ENCODE measurements at places on chromosomes 7 and 10.

GRCh38 chr10:21510241-21511094, 15.0 kb downstream of the SKIDA1 start:
- DNase-seq = no peak

GRCh38 chr10:114674346-114674745, 16.3 kb upstream of the ABLIM1 start:
- DNase-seq = no peak

DNA sequence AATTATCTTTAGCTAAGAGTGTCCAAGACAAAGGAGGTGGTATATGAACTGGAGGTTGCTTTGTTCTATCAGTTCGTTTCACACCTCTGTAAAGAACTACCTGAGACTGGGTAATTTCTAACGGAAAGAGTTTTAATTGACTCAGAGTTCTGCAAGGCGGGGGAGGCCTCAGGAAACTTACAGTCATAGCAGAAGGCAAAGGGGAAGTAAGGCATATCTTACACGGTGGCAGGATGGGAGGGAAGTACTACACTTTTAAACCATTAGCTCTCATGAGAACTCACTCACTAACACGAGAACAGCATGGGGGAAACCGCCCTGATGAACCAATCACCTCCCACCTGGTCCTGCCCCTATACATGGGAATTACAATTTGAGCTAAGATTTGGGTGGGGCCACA, 1202.3 kb upstream of the LRRTM3 start:
- DNase-seq = no peak

DNA sequence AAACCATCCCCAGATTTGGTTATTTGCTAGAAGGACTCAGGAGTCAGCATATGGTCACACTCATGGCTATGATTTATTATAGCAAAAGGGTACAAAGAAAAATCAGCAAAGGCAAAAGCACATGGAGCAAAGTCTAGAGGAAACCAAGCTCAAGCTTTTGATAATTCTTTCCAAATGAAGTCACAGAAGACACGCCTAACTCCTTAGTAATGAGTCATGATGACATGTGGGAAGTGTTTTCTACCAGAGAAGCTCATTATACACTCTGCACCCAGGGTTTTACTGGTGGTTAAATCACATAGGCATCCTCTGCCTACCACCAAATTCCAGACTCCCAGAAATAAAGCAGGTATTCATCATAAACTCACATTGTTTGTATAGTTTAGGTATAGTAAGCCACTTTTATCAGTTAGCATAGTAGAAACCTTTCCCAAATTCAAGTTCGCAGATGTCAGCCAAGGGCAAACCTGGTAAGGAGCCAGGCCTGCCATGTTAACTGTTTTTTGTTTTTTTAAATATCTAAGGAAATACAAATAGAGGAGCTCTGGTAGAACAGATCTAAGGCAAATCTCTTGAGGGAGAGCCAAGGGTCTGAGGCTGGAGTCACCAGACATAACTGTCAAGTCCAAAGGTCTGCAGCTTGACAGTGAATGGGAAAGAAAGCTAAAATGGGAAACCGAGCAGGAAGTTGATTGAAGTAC, 15.4 kb upstream of the HIBADH start:
- DNase-seq = no peak

GRCh38 chr7:103657474-103657894, 211.5 kb upstream of the SLC26A5 start:
- no peak for DNase-seq

GRCh38 chr7:28125431-28126409, 54.9 kb downstream of the JAZF1 start:
- DNase-seq = no peak

DNA sequence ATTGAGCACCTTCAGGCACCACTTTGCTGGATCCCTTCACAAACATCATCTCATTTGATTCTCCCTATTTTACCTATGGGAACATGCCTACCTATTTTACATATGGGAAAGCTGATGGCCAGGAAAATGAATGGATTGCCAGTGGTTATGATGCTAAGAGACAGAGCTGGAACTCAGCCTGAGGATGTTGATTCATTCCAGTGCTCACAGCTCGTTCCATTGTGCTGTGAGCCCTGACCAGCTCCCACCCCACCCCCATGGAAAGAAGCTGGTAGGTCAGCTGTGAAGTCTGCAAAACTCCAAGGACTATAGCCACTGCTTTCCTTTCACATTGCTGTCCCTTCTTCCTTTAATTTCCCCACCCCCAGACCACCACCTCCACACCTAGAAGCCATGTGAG, 9.6 kb downstream of the UBTD1 start:
- DNase-seq = no peak

DNA sequence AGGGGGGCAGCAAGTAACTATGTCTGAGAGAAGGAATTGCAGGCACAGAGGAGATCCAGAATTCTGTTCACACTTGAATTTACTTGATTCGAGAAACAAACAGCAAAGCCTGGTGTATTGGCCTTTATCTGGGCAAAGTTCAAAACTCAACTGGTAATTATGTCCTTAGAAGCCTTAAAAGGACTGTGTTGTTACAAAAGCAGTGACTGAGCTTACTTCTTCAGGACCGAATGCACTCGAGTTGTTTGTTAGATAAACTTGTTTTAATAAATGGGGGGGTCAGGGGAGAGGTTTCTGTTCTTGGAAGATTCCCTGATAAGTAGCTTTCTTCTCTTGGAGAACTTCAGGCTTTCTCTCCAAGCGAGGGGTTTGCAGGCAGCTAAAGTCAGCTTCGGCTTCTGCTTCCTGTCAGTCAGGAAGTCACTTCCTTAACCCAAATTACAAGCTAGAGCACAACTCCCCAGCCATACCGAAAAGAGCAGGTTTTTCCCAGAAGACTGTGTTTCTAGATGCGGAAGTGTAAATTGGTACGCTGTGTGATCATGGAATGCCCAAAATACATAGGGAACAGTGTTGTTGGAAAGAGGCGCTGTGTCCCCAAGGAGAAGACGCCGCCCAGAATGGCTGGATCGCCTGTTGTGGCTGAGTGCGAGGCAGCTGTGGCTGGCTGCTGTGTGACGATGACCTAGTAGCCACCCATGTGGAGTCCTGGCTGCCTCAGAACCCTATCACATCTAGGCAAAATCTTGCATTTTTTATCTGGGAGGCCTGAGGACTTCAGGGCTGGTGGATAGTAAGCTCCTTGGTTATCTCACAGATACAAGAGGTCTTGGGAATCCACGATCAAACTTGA, 110.4 kb downstream of the TCF7L2 start:
- DNase-seq = no peak

DNA sequence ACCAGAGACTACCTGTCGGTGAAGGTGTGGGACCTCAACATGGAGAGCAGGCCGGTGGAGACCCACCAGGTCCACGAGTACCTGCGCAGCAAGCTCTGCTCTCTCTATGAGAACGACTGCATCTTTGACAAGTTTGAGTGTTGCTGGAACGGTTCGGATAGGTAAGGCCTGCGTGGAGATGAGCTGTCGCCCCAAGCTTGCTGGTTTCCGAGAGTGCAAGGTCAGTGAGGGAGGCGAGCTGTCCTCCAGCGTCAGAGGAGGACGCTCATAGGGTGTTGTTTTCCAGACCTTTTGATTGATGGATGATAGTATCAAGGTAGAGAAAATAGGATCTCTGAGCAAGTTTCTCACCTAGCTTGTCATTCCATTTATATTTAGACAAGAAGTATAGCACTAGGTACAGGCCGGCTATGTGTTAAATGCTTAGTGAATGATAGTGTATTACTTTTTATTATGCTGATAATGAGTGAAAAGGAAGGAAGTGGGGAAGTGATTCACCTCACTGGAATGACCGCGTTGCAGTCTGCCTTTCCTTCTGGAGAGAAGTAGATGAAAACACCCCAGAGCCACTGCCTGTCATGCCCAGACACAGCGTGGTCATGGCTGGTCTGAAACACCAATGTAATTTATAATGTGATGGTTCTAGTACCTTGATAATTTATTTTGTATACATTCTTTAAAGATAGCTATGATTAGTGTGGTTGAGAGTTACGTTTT, 33.9 kb downstream of the BNIP3 start:
- no peak for DNase-seq

DNA sequence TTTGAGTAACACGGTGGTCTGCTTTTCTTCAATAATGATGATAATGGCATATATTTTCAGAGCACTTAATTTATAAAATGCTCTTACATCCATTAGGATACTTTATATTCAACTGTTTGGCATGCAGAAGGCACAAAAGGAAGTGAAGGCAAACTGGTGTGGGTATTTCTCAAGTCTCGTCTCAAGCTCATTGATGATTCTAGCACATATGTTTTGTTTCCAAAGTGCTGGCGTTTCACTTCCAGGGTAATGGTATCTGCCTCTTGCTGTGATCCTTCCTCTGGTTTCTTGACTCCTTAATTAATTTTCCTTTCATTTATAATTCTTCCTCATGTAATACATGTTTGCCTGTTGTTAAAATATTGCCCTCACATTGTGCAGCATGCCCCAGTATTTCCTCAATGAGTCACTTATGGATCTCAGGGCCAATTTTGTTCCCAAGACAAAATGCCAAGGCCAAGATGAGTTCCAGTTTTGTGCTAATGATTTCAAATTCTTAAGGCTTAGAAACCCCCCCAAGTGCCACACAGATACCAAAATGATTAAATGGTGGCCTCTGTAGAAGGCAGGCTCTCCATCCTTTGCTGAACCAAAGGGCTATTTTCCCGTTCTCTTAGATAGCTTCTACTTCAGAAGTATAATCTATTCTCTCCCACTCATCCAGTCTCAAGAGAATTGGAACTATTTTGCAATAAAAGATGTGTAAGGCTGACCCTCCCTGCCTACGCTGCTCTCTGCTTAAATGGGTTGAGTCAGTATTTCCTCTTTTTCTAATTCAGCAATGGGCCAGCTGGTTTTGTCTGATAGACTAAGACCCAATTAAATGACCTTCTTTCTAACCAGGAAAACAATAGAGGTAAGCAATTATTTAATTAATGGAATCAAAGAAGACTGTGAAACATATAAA, 171.2 kb downstream of the ZNF365 start:
- DNase-seq = no peak

- DNase-seq = no peak
Measured at GRCh38 chr10:3036155-3037021, 31.0 kb upstream of the PFKP start.

DNA sequence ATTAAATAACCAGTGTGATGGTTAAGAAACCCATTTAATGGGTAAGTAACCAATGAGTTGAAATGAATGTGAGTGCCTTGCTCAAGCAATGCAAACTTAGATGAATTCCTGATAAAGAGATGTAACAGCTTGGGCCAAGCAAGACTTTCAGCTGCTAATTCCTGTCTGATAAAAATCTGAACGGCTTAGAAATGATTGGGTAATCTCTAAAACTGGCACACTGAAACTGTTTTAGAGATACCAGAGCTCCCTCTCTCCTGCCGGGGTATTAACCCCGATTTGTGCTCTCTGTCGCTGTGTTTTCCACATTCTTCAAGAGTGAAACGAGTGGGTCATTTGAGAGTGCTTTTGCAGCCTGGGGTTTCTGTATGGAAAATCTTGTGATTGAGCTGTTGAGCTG, 534.9 kb upstream of the GALNT17 start:
- no peak for DNase-seq

DNA sequence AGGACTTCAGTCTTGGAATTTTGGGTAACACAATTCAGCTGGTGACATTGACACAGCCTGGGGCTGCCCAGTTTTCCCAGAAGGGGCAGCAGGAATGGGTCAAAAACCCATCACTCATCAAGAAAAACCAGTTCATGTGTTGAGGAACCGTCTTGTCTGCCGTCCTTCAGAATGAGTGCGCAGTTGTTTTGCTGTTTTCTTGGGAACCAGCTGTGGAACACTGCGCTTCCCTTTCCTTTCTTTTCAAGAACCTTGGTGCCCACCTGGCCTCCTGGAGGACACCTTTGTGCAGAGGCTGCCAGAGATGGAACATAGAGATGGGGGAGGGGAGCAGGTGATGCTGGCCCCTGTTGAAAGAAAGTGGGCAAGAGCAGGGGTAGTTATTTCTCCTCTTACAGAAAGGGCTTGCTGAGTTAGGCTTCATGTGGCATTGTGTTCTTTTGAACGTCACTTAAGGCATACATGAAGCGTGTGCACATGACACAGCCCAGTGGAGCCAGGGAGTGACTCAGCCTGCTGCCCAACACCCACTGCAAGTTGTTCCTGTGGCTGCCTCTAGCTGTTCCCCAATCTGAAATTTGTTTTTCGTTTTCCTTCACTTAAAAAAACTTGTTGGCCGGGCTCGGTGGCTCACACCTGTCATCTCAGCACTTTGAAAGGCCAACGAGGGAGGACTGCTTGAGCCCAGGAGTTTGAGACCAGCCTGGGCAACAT, 87.4 kb upstream of the TNS3 start:
- DNase-seq = no peak
